ENCODE measurements at places on chromosomes 16 and 17. TPM values are rescaled to one million over a fixed set of nuclear protein-coding genes. Genes with fewer than 3 reads are reported as not detected.

The UMOD gene
- not detected for polyA plus RNA-seq

The DPEP1 gene
- not detected for polyA plus RNA-seq

The CTF1 gene
- 0.47 TPM for polyA plus RNA-seq

The NOTUM gene
- polyA plus RNA-seq: not detected

The MPDU1 gene
- polyA plus RNA-seq: 44.3 TPM

The MILR1 gene
- 39.7 TPM for polyA plus RNA-seq

The KRTAP16-1 gene
- 0.43 TPM for polyA plus RNA-seq
